Activated CD8-positive, alpha-beta memory T cell treated with anti-CD3 and anti-CD28 coated beads, Interleukin-2, amount 50 U/mL, for 4 hours (primary cell): ENCODE measurements at places on chromosomes 12 and 14.

DNA sequence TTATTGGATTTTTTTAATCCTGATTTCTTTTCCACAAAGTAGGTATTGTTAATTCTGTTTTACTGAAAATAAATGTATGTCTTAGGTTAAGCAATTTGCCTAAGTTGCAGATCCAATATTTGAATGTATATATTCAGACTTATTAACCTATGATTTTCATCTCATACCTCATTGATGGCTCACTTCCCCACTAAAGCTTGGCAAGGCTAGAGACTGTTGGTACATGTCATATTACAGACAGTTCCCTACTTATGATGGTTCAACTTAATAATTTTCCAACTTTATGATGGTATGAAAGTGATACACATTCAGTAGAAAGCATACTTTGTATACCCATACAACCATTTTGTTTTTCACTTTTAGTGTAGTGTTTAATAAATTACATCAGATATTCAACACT is 33.2 kb upstream of the KCNH3 start:
- DNase-seq, result no peak

DNA sequence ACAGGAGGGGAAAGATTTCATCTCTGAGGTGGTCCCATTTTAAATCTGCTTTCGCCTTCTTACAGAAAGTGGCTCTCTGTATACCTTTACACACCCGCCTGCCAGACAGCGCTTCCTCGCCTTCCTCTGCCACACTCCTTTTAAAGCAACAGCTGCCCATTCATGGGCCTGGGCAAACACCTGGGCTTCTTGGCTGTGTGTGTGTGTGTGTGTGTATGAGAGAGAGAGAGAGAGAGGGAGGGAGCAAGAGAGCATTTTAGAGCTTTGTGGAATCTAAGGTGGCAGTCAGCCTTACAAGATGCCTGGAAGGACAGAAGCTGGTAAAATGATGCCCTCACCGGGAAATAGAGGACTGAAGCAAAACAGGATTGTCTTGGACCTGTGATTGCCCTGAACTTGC is 20.0 kb downstream of the PTHLH start:
- DNase-seq, result no peak

- no peak for DNase-seq
Measured at GRCh38 chr12:88562151-88562550, 18.1 kb downstream of the KITLG start.

GRCh38 chr12:12660201-12660600 is 35.8 kb downstream of the GPR19 start:
- no peak for DNase-seq

DNA sequence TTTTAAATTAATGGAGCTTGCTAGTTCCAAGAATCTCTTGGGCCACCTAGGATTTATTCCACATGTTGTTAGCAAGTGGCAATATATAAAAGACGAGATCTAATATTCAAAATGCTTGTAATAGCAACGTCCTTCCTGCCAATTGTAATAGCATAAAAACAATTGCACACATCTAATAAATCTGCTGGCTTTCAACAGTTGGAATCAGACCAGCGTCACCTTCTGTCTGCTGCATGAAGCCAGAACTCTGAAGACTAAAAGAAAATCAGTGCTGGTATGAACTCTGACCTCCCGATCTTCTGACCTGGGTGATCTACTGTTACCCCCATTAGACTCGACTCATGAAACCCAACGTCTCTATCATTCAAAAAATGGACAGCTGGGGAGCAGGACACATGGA is 100.6 kb downstream of the DIO2 start:
- DNase-seq, result no peak

DNA sequence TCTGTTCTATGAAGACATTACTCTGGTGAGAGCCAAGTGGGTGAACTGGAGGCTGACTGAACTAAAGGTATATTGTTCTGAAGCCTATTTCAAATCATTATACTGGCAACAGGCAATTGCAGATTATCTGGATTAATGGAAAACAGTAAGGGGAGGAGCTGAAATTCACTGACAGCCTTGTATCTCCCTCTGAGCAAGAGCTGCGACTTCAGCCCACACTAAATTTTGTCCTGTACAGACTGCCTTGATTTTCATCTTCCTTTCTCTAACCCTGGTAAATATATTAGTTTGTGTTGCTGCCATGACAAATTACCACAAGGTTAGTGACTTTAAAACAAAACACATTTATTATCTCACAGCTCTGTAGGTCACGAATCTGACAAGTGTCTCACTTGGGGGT is 231.1 kb downstream of the SLC2A13 start:
- DNase-seq, result no peak

DNA sequence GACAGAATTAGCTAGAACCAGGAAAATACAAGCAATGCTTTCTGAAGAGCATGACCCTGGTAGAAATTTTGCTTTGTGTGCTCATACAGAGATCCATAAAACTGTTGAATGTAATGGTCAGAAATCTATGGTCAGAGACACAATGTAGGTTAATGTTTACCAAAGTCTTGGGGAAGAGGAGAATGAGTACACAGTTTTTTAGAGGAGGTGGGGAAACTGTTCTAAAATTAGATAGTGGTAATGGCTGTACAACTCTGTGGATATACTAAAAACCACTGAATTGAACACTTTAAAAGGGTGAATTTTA is 109.5 kb upstream of the ARHGAP5 start:
- DNase-seq, result no peak

DNA sequence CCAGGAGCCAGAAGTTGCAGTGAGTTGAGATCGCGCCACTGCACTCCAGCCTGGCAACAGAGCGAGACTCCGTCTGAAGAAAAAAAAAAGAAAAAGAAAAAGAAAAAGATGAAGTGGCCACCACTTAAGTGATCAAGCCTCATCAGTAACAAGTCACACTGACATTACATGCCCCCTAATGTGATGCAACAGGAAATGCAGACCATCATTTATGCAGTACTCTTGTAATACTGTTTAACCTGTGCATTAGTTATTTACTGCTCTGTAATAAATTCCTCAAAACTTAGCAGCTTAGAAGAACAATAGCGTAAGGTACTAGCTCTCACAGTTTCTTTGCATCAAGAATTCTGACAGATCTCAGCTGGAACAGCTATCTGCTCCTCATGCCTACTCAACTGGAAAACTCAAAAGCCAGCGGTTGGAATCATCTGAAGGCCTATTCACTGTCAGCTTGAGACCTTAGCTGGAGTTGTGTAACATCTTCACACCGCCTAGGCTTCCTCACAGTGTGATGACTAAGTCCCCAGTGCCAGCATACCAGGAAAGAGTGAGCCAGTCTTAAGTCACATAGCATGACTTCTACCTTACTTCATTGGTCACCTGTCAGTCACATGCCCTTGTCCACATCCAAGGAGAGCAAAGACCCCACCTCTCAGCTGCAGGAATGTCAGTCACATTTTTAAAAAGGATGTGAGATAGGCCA is 31.5 kb downstream of the EPS8 start:
- DNase-seq, result no peak

DNA sequence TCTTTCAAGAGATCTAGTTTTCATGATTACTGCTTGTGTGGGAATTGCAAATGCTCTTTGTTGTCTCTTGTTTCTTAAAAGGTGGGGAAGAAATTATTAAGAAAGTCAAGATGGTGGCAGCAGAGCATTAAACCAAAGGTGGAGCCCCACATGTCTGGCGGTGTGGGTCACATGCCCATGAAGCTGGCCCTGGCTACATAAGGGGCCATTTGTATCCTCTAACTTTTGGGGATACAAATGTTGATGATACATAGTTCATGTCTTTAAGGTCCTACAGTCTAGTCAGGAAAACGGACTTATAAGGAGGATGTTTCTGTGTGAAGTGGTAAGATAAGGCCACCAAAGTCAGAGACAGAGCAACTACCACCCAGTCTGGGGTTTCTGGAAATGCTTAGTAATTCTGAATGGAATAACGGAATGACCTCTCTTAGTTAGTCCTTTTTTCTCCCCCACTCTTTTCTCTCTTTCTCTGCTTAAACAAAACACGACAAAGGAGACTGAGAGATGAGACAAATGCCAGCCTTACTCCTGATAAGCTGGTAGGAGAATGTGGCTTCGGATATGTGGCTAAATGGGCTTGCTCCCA is 39.9 kb upstream of the PTHLH start:
- DNase-seq, result no peak

DNA sequence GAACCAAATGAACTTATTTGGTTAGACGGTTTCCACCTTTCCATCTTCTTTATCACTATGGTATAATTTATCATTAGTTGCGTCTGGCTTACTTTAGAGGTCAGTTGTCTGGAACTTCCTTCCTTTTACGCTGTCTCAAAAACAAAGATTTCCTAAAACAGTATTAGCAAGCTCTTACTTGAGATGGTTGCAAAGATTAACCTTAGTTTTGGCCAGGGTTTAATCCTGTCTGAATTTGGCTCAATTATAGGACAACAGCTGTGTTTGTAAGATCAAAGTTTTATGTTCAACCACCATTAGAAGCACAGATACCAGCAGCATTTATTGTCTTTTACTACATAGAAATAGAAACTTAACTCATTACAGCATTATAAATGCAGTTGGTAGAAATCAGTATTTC is 7.9 kb upstream of the WASHC3 start:
- DNase-seq, result no peak

- no peak for DNase-seq
Measured at GRCh38 chr12:41053046-41053445, 135.1 kb upstream of the PDZRN4 start.

DNA sequence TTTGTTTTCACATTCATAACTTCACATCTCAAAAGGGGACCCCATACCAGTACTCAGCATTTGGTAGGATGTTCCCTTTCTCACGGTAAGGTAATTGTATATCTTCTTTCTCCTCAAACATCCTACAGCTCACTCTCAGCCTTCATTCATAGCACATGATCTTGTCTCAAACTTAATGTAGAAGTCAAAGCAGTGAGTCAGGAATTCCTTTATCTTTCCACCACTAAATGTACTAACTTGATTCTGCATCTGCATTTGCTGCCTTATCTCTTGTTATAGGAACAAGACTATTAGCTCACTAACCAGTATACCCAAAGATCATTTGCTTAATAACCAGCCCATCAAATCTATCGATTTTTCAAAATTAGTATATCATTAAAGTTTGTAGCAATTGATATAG is 22.9 kb downstream of the CPSF2 start:
- DNase-seq, result no peak

- DNase-seq, result no peak
Measured at GRCh38 chr12:108257004-108257403, 82.1 kb downstream of the CMKLR1 start.

- DNase-seq, result no peak
Measured at GRCh38 chr14:53020193-53020932, 69.5 kb upstream of the FERMT2 start.

DNA sequence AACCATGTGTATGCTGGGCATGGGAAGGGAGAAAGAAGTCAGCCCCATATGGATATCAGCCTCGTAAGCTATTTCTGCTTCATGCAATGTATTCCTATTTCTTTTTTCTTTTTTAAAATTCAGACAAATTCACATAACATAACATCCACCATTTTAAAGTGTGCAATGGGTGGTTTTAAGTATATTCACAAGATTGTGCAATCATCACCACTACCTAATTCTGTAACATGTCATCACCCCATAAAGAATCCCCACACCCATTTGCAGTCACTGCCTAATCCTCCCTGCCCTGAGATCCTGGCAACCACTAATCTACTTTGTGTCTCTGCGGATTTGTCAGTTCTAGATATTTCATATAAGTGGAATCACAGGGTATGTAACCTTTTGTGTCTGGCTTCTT is 9.5 kb downstream of the POMT2 start:
- DNase-seq, result no peak

GRCh38 chr12:79690142-79690637 is 574 bp downstream of the PAWR start:
- DNase-seq, result no peak

DNA sequence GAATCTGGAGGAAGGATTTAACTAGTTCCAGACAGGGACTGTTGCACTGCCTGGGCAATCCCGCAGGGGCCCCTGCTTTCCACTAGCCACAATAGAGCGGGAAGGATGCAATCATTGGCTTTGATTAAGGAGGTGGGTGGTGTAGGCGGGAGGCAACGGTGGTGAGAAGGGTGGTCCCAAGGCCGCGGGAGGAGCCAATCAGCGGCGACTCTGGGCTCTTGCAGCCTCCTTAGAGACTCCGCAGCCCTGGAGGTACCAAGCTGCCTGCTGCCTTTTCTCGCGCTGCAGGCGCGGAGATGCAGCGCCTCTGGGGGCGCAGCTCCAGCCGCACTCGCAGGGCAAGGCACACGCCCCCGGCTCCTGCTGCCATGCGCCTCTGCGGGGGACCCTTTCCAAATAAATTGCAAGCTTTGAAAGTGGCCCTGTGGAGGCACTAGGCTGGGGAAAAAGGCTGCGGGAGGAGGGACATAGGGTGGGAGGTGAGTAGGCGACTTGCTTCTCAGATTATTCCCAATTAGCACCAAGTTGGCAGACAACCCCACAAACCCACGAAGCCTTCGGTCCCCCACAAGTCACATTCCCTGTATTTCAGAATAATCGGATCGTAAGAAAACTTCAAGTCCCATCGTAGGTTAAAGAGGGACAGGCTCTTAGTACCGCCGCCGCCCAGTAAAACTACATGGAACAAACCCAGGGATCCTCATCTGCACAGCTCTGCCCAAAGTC is 858 bp upstream of the KCNA1 start:
- no peak for DNase-seq

GRCh38 chr14:76918256-76918781 is 92.1 kb downstream of the LRRC74A start:
- DNase-seq, result no peak

- no peak for DNase-seq
Measured at GRCh38 chr12:70415987-70416386, 49.9 kb downstream of the KCNMB4 start.

GRCh38 chr12:64806593-64807460 is 17.6 kb upstream of the TBC1D30 start:
- DNase-seq, result no peak
